ENCODE measurements at places on chromosomes 6 and 20.

DNA sequence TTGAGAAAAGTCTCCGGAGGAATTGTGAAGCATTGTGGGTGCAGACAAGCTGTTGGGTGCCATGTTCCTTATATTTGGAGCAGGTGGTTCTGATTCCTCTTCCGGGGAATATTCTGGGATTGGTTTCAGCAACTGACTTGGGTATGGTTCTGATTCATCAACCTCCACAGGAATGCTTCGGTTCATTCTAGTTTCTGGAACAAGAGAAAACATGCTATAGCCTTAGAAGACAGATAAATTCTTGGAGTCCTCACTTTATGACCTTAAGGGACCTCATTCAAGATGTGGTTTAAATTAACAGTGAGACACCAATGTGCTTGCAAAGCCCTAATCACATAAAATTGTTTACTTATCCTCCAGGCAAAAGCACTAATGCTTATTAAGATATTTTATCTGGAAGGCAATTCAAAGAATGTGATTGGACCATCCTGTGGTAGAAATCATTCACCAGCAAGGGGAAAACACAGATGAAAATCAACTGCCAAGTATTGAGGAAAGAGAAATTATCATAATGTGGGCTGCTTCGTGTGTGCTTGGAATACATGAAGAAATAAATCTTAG is 13.7 kb downstream of the TRAF3IP2 start:
- DNase-seq: no peak

GRCh38 chr6:25449774-25450173 is 170.6 kb downstream of the CARMIL1 start:
- no peak for DNase-seq

- DNase-seq: no peak
Measured at GRCh38 chr20:44231193-44231592, 15.9 kb upstream of the GDAP1L1 start.

DNA sequence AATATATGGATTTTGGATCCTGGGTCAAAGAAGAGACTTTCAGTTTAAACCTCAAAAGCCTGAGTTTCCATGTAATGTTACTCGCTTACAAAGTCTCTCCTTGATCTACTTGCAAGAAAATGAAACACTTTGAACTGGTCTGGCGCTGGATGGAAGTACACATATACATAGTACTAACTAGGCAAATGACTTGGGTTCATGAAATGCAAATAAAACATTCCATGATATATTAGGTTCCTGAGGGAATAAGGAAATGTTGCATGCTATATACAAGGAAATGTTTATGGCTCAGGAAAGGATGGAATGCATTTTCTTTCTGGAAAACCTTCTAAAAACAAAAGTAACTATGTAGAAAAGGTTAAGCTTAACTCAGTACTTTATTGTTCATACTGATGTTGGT is 11.4 kb upstream of the TXLNB start:
- DNase-seq: no peak

DNA sequence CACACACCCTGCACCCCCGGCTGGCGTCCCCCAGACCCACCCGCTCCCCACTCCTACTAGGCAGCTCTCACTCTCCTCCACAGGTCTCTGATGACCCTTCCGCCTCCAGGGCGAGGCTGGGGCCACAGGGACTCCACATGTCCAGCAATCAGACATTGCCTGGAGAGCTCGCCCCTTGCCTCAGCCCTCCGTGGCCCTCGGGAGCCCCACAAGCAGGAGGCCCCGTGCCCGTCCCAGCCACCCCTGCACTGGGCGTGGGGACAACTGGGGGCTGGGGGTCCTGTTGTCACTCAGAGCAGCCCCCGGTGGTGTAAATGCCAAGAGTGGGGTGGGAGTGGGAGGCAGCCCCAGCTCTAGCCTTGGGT is 1.5 kb downstream of the COL20A1 start:
- DNase-seq: no peak

- no peak for DNase-seq
Measured at GRCh38 chr6:169223006-169223405, 30.6 kb downstream of the THBS2 start.

GRCh38 chr6:94548201-94548600 is 1029.1 kb upstream of the MANEA start:
- DNase-seq: no peak

All from ovary (tissue), 10 donors.